ENCODE measurements at places on chromosomes 16 and 17.

GRCh38 chr17:19346351-19347255, 15.9 kb downstream of the B9D1 start:
- no peak for DNase-seq

DNA sequence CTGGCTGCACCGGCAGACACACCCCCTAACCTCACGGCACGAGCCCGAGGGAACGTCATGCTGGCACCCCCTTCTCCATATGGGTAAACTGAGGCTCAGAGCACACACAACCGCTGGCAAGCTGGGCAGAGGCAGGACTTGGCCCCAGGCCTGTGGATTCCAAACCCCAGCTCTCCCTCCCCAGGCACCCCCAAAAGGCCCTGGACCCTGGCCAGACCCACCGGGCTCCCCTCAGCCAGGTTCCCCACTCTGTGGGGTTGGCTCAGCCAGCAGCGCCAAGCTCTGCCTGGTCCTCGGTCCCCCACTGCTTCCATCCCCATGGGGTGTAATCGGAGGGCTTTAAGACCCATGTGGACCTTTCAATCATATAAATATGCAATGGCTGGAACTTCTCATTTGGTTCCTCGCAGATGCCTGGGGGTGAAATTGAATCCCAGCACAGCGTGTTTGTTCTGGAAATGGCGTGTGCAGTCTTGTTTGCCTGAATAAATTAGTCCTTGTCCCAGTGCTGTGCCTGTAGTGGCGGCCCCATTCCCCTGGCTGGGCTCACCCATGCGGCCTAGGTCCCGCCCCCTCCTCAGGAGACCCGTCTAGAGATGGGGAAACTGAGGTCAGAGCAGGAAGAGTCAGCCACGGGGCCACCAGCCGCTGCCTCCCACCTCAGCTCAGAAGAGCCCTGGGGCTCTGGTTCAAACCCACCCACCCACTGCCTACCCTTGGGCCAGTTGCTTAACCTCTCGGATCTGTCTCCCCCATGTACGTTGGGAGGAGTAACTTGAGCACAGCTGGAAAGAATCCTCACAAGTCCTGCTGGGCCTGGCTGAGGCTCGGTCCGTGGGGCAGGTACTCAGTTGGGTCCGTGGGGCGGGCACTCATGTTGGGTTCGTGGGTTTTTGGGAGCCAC, 57.3 kb downstream of the ZFPM1 start:
- no peak for DNase-seq

DNA sequence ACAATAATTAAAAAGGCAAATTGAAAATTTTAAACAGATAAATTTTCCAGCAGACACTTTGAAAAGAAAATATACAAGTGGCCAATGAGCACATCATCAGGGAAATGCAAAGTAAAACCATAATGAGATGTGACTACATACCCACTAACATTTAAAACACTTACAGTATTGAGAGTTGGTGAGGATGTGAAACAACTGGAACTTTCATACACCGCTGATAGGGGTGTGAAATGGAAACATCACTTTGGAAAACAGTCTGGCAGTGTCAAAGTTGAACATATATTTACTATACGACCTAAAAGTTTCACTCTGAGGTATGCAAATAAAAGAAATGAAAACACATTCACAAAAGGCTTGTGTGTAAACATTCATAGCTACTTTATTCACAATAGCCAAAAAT, 94.0 kb upstream of the GNAO1 start:
- DNase-seq = no peak

DNA sequence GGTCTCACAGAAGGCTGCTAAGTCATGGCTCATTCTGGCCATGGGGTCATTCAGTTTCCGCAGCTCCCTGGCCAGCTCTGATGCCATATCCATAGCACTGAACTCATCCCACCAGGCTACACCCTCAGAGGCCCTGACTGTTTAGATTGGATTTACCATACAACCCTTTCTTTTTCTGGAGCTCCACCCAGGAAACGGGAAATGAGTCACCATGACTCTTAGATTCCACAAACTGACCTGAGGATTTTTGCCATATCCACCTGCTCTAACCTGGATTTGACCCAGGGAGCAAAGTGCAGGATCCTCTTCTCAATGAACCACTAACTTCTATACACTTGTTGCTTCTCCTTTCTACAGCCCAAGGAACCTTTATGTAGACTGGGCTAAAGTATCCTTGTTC, 20.3 kb upstream of the CALB2 start:
- no peak for DNase-seq

- DNase-seq = no peak
These were observed 19.3 kb downstream of the KNOP1 start for GRCh38 chr16:19698480-19699465.

- DNase-seq = no peak
These were observed 17.8 kb downstream of the DOC2B start for GRCh38 chr17:163514-164098.

DNA sequence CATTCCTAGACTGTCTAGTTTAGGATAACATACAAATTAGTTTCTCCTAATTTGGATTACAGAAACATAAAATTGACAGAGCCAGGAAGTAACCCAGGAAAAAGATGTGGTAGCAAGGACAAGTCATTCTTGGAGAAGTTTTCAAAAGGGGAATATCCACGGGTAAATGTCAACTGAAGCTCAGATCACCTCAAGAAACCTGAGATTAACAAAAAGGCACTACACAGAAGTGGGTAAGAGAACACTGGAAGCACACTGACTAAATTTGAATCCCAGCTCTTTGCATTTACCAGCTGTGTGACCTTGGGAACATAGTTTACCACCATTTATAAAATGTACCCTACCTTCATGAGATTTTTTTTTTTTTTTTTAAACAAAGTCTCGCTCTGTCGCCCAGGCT, 39.4 kb downstream of the TRAF4 start:
- no peak for DNase-seq

DNA sequence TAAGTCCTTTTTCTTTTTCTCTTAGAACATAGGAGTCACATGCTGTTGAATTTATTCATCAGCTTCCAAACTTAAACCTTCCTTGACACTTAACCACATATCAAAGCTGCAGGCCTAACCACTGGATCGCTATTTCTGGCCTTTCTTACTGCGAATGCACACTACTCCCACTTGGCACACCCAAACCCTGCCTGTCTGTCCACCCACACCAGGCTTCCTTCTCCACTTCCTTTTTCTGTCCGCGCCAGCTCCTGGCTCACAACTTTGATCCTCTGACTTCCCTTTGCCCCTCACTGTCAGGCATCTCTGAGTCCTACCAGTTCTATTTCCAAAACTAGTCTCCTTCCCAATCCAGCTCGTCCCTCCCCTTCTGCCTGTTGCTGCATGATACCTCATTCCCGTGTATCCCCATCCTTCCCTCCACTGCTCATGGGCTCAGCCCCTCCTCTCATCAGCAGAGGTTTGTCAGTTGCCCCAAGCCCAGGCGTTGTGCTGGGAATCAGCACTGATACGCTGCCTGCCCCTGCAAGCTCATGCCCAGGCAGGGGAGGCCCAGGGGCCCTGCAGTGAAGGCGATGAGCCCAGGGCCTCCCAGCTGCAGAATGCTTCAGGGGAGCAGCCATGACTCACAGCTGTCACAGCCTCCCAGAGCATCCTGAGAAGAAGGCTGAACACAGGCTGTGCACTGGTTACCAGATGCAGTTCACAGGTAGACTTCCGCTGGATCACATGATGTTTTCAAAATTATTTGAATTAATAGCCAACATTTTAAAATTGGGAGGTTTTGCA, 179.8 kb downstream of the KATNIP start:
- DNase-seq = no peak

DNA sequence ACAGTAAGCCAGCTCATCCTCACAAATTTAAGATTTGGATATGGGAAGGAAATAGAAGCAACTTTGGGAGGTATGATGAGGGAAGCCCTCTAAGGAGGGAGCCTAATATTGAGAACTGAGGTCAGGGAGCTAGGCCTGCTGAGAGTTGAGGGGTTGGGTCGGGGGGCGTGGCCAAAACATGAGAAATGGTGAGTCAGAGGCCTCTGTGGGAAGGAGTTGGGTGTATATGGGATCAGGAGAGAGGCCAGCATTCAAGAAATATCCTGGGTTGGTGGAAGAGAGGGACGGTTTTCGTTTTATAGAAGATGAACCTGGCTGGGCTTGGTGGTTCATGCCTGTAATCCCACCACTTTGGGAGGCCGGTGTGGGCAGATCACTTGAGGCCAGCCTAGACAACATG, 48.4 kb downstream of the CLEC16A start:
- no peak for DNase-seq

DNA sequence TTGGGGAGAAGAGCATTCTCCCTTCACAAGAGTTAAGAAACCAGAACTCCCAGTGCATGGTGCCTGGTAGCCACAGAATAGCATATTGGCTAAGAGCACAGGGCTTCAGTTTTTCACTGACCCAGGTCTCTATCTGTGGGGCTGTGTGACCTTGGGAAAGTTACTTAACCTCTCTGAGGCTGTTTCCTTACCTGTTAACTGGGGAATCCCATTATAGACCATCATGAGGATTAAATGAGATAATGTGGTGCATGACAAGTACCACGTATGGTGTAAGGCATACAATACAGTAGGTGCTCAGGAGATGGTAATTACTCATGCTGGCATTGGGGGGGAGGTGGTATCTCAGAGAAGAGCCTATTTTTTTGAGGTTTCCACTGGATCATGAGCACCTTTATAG, 33.6 kb downstream of the BEAN1 start:
- DNase-seq = no peak

DNA sequence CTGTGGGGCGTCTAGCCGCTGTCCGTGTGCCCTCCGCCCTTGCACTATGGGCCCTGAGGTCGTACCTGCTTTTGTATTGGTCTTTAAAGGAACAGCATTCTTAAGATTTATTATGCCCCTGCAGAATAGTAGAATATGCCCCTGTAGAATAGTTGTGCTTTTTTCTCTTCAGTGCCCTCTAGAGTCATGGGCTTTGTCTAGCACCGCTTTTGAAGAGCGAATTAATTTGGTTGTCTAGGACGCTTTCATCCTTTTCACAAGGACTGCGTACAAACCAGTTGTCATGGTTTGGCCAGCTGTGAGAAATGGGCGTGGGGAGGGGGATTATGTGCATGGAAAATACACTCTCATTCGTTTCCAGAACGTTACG, 621 bp downstream of the CEP95 start:
- no peak for DNase-seq

DNA sequence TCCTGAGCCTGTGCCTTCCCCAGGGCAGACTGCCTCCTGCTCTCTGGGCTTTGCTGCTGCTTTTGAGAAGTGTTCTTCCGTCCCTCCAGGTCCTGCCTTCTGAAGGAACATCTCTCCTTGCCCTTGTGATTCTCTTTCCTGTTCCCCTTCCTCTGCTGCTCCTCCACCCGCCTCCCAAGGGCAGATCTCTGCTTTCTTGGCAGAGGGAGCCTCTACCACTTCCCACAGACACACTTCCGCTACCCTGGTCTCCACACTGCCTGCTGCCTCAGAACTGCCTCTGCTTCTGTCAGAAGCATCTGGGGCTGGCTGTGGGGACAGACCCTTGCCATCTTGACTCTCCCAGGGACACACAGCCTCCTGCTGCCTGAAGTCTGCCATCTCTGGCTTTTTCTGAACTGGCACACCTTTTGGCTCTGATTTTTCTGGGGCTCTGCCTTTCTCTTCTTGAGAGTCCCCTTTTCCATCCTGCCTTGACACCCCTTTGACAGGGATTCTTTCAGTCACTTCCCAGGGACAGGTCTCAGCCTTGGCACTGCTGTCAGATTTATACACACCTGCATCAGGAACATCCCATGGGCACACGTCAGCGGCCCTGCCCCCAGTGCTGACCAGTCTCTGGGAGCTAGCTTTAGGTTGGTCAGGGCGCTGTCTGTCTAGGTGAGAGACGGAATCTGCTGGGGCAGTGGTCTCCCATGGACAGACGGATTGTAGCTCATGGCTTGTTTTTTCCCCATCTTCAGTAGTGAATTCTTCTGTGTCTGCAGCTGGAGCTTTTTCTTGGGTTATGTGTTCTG, 16.6 kb downstream of the GPR179 start:
- DNase-seq = no peak

GRCh38 chr17:76178124-76178523, 37.1 kb upstream of the FOXJ1 start:
- DNase-seq = no peak

DNA sequence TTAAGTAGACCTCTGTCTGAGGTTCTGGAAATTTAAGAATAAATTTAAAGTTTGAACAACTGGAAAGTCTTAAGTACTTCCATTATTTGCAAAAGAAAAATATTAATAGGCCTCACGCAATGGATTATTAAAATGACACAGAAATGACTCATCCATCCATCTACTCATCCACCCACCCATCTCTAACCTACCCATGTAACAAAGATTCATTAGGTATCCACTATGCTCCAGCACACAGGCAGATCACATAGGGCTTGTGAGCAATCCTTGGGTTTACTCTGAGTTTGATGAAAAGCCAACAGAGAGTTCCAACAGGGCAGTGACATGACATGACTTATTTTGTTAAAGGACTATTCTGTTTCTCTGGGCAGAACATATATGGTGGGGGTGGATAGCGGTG, 93.3 kb downstream of the HELZ start:
- no peak for DNase-seq
